Activated CD4-positive, alpha-beta T cell treated with anti-CD3 and anti-CD28 coated beads, Interleukin-2, amount 50 U/mL, for 1 hour (primary cell): ENCODE measurements at places on chromosomes 5 and 9.

DNA sequence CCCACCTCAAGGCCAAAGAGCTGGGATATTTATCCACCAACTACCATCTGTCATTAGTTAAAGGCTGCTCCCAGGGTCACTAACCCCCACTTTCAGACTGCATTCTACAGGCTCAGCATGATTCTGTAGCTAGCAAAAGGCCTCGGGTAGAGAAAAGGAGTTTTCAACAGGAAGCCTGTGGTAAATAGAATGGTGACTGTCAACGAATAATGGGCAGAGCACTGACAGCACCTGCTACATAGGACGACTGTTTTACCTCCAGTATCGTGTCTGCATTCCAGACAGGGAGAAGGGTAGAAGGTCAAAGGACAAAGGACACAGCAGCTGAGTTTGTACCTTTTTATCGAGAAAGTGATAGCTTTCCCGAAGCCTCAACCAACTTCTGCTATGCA is 20.3 kb downstream of the MFAP3 start:
- DNase-seq: no peak

GRCh38 chr5:177440211-177440989 is 6.2 kb upstream of the PRR7 start:
- DNase-seq: peak; percentile 48

GRCh38 chr5:79552984-79553383 is 39.0 kb upstream of the HOMER1 start:
- no peak for DNase-seq

GRCh38 chr9:104586496-104587180 is 12.6 kb downstream of the OR13C5 start:
- DNase-seq: no peak

DNA sequence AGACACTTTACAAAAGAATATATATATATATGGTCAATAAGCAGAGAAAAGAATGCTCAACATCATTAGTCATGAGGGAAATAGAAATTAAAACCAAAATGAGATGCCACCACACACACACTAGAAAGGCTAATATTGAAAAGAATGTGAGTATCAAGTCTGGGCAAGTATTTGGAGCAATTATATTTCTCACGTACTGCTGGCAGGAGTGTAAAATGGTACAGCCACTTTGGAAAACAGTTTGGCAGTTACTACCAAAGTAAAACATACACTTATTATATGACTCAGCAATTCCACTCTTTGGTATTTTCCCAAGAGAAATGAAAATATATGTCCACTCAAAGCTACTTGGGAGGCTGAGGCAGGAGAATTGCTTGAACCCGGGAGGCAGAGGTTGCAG is 29.8 kb downstream of the NEUROG1 start:
- no peak for DNase-seq

GRCh38 chr5:7837403-7837802 is 13.5 kb downstream of the CFAP90 start:
- no peak for DNase-seq

GRCh38 chr9:94287877-94288513 is 28.9 kb downstream of the ZNF169 start:
- DNase-seq: no peak

DNA sequence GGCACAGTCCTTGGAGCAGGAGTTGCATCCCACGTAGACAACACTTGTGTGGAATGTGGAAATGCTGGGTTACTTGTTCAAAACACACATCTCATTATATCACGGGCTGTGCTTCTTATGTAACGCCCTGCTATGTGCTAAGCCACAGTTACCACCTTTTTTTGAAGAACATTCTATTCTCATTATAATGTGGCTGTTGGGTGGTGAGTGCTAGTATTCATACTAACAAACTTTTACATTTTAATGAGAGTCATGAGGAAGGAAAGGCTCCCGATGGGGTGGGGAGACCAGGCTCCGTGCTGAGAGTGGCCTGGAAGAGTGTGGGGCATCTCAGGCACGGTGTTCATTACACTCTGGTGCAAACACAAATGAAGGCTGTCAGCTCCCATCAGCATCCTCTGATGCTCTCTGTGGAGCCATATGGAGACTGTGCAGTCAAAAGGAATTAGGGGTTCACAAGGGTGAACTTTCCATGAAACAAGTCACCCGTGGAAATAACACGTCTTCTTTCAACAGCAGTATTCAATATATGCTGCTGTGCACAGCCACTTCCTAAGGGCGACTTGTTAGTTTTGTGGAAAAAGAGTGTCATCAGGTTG is 153.1 kb upstream of the RAPGEF1 start:
- DNase-seq: no peak

DNA sequence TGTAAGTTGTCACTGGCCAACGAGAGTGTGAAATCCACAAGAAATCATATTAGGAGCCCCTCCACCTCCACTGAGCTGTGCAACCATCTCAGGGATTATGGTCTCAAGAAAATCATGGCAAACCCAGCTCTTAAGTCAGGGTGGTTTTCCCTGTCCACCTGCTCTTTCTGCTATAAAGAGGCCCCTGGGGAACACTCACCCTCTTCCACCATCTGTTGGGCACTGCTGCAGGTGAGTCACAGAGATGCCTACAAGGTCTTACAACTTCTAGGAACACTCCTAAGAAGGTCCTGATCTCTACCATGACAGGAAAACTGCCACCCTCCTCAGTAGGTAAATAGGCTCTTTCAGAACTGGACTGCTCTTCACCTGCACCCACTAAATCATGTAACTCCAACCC is 61.8 kb downstream of the DRD1 start:
- DNase-seq: no peak

- no peak for DNase-seq
Measured at GRCh38 chr5:171478946-171479775, 59.7 kb downstream of the FGF18 start.

DNA sequence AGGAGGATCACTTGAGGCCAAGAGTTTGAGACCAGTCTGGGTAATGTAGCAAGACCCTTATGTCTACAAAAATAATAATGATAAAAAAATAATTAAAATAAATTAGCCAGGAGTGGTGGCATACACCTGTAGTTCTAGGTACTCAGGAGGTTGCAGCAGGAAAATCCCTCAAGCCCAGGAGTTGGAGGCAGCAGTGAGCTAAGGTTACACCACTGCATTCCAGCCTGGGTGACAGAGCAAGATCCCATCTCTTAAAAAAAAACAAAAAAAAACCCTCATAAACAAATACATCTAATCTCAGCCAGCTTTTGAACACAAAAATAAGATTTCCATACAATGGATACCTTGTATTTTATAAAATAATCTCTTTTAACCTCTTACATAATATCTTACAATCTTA is 363.3 kb upstream of the KLF4 start:
- DNase-seq: no peak

DNA sequence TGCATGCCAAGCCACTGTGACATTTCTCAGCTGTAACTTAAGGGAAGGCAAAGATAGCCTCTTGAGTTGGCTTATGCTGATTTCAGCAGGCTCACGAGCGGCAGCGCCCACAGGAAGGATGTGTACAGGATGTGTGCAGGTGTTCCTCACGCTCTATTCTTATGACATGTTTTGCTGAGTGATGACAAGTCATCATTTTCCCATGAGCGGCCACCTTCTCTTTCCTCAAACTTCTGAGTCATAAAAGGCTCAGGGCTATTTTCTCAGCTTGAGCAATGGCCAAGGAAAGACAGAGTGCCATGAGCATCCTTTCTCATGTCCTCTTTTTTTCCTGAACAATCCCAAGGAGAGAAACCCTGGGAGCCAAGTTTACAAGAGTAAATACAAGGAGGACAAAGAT is 365.9 kb downstream of the PLK2 start:
- DNase-seq: no peak

- no peak for DNase-seq
Measured at GRCh38 chr5:92328584-92329259, 945.6 kb upstream of the ARRDC3 start.

DNA sequence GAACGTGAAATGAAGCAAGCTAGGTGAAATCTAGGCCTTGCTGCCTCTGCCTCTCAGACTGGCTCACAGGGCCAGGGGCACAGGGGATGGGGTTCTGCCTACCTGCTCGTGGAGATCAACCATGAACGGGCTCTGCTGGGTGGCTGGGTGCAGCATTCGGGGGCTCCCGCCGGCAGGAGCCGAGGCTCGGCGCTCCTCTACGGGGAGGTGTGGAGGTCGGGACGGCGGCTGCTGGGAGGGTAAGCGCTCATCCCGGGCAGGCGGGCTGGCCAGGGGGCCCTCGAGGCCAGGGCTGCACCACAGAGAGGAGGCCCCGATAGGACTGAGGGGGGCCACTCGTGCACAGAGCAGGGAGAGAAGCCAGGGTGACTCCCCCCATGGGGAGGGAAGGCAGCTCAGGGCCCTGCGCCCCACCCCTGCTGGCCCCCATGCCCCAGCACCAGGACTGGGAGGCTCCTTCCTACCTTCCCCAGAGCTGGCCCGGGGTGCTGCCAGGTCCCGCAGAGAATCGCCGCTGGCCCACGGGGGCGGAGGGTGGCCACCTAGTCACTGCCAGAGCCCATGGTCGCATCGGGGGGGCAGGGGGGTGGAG is 5.2 kb downstream of the RNF44 start:
- no peak for DNase-seq

DNA sequence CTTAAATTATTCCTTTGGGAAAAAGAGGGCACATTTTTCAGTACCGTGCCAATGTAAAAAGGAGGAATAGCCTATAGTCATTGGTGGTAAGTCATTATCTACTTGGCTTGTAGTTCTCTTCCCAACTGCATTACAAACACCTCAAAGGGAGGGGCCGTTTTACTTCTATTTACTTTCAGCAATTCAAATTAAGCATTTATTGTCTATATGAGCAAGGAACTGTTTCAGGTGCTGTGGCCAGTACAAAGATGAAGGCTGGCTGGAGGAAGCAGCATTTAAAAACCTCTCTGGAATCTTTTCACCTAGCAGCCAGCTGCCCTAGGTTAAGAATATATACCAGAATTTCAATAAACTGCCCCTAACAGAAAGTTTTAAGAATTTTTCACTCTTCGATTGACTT is 48.9 kb downstream of the SEMA6A start:
- DNase-seq: no peak

DNA sequence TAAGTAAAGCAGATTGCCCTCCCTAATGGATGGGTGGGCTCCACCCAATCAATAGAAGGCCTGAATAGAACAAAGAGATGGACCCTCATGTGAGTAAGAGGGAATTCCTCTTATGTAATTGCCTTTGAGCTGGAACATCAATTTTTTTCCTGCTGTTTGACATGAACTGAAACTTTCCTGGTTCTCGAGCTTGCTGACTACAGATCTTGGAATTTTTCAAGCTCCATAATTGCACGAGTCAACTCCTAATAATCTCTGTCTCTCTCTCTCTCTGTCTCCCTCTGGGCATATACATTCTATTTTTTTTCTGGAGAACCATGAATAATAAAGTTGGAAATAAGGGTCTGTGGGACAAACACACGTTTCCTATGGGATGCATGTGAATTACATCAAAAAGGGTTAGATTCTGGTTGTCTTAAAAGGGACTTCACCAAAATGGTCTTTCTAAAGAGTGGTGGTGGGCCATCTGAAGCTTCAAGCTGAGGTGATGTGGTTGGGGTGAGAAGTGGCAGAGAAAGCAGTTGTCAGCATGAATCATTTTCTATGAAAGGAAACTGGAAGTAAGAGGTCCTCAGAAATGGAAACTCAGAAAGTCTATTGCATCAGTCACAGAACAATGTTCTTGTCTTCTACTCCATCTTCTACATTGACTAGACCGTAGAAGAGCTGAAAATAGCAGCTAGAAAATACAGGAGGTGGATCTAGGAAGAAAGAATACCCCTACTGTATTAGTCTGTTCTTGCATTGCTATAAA is 47.0 kb upstream of the HOMER1 start:
- no peak for DNase-seq

GRCh38 chr9:126395439-126396212 is 69.0 kb downstream of the MVB12B start:
- no peak for DNase-seq

GRCh38 chr5:75524071-75524470 is 12.4 kb downstream of the POLK start:
- no peak for DNase-seq

DNA sequence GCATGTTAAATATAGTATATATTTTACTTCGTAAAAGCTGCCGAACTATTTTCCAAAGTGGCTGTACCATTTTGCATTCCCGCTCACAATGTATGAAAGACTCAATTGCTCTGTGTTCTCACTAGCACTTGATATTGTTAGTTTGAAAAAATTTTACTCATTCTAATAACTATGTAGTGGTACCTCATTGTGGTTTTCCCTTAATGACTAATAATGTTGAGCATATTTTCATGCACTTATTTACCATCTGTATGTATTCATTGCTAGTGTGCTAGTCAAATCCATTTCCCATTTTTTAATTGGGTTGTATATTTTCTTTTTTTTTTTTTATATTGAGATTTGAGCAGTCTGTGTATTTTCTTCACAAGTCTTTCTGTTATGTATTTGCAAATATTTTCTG is 58.4 kb downstream of the RANBP17 start:
- no peak for DNase-seq
